Gastrocnemius medialis (tissue), 4 donors: ENCODE measurements at places on chromosomes 4 and X. TPM values are rescaled to one million over a fixed set of nuclear protein-coding genes. Genes with fewer than 3 reads are reported as not detected.

DNA sequence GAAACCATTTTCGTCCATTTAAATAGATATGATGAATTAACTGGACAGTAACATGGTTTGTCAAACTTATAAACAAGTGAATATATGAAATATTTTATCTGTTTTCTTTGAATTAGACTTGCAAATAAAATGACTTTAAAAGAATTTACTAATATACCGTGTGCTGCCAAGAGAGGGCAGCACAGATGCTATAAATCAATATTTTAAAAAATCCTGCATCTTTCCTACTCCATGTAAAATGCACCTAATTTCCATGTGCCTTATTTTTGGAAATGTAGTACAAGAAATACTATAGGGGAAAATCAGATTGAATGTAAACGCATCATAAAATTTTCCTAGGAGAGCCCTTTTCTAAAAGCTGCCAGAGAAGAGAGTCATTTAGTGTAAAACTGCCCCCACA is 62.2 kb downstream of the PRKX start:
- DNase-seq = no peak

C4orf46 gene
- total RNA-seq = 2.1 TPM

P2RY4 gene
- total RNA-seq = not detected

RAB33B gene
- total RNA-seq = 7.5 TPM

GRCh38 chrX:1205681-1206611 is 6.5 kb downstream of the CRLF2 start:
- DNase-seq = no peak

AREG gene
- 34.9 TPM for total RNA-seq

DNA sequence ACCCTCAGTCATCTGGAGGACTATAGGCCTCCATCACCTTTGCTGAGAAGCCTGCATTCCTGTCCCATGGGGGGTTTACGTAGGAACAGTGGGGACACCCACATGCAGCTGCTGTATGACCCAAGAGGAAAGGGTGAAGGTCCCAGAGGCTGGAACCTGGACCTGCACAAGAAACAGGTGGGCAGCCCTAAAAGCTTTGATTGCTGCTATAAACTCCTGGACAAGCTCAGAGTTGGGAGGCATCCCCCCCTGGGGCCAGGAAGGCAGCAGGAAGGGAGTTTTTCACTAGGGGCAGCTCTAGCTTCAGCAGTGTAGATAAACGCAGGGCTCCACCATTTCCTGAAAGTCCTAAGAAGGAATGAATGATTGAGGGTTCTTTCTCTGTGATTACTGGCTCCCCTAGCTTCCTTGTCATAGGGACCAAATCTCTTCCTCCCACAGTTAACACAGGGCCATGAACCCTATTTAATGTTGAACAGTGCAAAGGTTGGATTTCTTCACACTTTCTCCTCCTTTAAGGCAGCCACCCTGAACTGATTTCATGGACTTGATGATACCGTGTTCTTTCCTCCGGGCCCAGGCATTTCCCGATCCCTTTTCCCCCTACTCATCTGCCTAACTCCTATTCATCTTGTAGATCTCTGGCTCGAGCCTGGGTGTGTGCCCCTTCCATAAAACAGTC is 84.2 kb downstream of the CHRNA9 start:
- no peak for DNase-seq

PRDM5 gene
- total RNA-seq = 1.9 TPM

- DNase-seq = no peak
Observed at GRCh38 chr4:38279077-38279476, 318.9 kb downstream of the PTTG2 start.

DNA sequence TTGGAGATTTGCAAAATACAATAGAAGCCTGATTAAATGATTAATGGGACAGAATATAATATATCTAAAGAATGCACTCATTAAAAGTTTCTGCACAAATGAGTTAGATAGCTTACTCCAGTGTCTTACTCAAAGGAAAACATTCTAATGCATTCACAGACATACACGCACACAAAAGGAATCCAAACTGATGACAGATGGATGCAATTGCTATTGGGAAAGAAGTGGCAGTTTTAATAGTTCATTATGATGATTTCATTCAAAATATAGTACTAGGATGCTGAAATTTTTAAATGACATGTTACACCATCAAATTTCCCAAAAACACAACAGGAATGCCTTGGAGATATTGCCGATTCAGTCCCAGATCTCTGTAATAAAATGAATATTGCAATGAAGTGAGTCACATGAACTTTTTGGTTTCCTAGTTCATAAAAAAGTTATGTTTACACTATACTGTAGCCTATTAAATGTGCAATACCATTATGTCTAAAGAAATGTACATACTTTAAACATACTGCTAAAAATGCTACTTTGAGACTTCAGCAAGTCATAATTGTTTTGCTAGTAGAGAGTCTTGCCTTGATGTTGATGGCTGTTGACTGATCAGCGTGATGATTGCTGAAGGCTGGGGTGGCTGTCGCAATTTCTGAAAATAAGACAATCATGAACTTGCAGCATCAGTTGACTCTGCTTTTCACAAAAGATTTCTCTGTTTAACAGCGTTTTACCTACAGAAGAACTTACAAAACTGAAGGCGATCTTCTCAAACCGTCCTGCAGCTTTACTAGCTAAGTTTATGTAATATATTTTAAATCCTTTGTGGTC is 45.6 kb downstream of the BBS12 start:
- DNase-seq = no peak

- no peak for DNase-seq
Observed at GRCh38 chr4:177444911-177445736, 2.9 kb upstream of the AGA start.

- DNase-seq = no peak
Observed at GRCh38 chr4:53455766-53456165, 78.3 kb downstream of the FIP1L1 start.

DNA sequence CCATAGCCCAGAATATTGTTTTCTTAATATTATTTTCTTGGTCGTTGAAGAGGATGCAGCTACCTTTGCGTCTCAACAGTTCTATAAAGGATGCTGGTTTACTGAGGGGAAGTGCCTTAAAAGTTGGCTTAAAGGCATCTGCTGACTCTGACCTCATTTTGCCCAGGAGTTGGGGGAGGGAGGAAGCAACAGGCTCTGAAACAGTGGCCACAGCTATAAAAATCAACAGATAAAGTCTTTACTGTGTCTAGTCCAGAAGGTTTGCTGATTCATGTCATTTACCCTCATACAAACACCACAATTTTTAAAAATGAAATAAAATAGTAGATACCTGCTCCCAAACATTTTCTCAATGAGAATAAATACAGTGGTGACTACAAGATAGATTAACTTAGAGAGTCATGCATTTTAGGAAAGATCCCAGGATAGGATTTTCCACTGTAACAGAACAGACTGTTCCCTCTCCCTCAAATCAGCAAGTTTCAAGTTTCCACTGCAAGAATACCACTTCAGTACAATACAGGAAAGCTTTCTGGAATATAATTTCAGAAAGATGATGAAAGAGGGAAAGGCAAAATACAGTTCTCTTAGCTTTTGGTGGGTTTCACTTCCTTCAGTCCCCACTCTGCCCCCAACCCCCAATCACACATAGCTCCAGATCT is 1.9 kb downstream of the PHKA1 start:
- DNase-seq = peak; percentile 21

GRCh38 chrX:130300010-130300282 is 31.2 kb upstream of the ZNF280C start:
- no peak for DNase-seq

NFKB1 gene
- 23.1 TPM for total RNA-seq

DNA sequence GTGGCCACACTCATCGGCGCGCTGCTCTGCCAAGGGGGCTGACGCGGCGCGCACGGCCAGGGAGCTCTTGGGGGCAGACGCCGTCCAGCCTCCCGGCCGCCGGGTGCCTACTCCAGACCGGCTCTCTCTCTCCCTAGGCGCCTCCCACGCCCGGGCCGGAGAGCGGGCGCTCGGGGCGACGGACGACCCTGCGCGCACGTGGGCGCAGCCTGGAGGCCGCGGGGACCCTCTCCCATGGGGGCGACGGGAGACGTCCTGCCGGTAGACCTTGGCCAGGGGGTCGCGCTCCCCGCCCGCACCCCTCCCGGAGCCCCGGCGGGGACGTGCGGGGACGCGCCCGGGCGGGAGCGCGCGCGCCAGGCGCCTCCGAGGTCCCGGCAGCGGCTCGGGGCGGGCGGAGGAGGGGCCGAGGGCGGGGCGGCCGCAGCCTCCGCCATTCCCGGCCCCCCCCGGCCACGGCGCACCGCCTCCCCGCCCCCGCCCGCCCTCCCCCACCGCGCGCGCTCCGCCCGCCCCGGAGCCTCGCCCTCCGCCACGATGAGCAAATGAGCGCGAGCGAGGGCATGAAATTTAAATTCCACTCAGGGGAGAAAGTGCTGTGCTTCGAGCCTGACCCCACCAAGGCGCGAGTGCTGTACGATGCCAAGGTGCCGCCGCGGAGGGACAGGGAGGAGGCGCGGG is at the start of gene MSL3:
Gene MSL3 (plus strand): TSS at position 519 of the 681 bp plus-strand sequence. CDS start 27 bp downstream, at position 546.
- DNase-seq = peak; percentile 66

DNA sequence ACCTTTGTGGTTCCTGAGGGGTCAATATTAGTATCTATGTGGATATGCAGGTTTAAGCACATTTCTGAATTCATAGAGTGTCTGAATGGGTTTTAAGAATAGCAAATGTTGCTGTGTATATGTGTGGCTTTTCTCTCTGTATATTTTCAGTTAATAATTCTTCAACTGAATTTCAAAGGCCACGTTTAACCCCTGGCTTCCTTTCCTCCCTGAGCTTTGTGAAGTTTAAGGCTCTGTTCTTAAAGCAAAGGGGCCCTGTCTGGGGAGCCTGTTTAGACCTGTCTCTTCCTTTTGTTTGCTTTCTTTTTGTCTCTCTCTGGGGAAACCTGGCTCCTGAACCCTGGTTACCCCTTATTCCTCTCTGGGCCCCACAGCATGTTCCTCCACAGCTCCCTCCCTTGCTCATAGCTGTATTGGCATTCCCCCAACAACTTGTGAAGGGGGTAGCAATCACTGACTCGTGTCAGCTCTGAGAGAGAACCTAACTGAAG is 139.1 kb downstream of the COL4A6 start:
- DNase-seq = no peak

DNA sequence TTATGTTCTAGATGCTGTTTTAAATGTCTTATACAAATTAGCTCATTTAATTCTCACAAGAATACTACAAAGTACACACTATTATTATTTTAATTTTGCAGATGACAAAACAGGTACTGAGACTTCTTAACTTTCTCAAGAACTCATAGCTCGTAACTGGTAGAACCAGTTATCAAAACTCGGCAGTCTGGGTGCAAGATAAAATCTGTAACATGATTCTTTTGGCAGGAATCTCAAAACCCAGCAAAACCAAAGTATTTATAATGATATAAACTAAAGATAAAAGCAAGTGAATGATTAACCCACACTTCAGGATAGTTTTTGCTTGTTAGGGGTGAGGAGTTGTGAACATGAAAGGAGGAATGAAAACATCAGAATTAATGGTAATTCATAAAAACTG is 27.6 kb downstream of the CLNK start:
- no peak for DNase-seq

ELOVL6 gene
- not detected for total RNA-seq

- DNase-seq = no peak
Observed at GRCh38 chrX:128616933-128617332, 564.7 kb upstream of the ACTRT1 start.

- no peak for DNase-seq
Observed at GRCh38 chr4:174263445-174263736, 20.1 kb downstream of the FBXO8 start.

- DNase-seq = no peak
Observed at GRCh38 chrX:150211988-150212387, 151.1 kb upstream of the MAMLD1 start.

DNA sequence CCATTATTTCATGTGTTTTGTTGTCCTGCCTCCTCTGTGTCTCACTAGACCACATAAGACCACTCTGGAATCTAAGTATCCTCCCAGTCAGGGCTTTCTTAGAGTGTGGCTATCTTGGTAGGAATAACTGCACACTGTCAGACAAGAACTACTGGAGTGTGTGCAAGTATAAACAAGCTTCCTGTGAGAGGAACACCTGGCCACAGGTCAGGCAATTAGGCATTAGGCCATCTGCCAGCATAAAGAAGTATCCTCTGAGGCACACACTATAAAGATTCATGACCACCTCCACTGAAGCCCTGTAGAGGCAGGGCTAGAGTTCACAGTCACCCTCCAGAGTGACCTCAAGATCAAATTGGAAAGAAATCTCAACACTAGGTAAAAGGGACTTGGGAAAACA is 507.0 kb upstream of the PABPC4L start:
- DNase-seq = no peak

CRMP1 gene
- not detected for total RNA-seq

SSX4 gene
- total RNA-seq = not detected

DNA sequence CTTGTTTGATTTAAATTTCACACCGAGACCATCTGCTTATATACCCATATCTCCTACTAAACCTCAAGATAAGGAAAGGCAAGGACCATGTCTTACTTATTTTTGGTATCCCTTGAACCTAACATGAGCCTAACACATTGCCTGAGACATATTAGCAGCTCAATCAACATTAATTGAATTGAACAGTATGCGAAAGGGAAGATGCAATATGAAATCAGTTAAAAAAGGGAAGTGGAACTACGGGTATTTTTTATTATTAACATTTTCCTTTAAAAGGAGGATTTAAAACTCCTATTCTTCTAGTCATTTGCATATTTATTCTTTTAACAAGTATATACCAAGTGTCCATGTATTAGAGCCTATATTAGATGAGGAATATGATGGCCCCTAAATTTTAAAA is 197.0 kb downstream of the CAMK2D start:
- no peak for DNase-seq

- no peak for DNase-seq
Observed at GRCh38 chr4:88843067-88843685, 145.5 kb upstream of the NAP1L5 start.

DNA sequence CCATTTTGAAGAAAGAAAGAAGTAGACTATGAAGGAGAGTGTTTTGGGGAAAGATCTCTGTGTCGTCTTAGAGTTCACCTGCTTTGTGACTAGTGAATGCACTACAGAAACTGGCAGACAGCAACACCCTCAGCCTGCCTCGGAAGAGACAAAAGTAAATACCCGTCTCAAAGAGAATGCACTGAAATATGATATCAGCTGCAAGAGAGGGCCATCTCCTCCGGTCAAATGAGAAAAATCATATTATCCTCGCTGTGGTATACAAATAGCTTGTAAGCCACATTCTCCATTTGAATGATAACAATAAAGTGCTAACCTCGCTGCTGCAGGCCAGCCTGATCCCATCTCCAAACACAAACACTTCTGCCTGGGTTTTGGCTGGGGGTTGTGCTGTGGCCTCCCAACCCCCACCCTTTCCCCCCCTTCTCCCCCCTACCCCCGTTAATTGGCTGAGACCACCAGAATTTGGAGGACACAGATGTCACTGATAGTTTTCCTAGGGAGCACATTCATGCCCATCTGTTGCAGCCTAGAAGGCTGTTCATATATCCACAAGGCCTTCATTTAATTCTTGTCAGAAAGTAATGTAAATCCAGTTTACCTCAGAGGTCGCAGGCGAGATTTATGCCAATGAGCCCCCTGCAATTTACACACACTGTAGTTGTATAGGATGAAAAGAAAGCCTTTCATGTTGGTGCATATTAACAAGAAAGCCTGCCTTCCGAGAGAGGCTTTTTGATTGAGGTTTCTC is 46.3 kb downstream of the ALPK1 start:
- DNase-seq = no peak
